Stimulated activated CD8-positive, alpha-beta memory T cell treated with anti-CD3 and anti-CD28 coated beads, Interleukin-7, amount 100 ng/mL, for 24 hours (primary cell): ENCODE measurements at places on chromosomes 4 and X.

DNA sequence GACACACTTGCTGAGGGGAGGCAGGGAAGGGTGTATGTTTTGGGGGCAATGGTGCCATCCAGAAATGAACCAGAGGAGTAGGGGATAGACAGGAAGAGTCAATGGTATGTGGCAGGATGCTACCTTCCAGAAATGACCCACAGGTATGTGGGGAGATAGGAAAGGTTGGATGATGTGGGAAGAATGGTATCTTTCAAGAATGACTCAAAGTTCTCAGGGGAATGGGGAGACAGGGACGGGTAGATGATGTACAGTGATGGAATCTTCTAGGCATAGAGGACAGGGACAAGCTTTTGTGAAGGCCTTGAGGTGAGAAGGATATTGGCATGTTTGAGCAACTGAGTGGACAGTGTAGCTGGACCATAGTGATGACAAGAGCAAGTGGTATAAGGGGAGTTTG, 64.9 kb downstream of the MAOA start:
- DNase-seq: no peak

- no peak for DNase-seq
These were observed 22.8 kb upstream of the NAT8L start for GRCh38 chr4:2036327-2036726.

DNA sequence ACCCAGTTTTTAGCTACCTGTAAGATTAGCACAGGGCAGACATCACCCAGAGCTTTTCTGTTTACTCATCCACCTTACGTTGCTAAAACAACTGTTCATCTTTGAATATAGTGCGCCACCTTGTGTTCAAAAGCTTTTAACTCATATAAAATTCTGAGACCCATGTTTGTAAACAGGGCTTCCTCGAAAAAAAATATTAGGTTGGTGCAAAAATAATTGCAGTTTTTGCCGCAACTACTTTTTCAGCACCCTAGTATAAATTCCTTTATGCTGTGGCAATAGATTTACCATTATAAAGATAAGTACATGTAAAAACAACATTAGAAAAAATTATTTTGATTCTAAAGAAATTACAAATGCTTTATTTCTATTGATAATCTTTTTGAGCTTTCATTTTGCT, 147.9 kb downstream of the LRBA start:
- no peak for DNase-seq

- no peak for DNase-seq
These were observed 60.6 kb downstream of the RPS6KA3 start for GRCh38 chrX:20205927-20206708.

GRCh38 chrX:33324099-33324498, 112.8 kb upstream of the DMD start:
- DNase-seq: no peak

- DNase-seq: no peak
These were observed 279.5 kb upstream of the EMCN start for GRCh38 chr4:100797356-100797755.

- DNase-seq: no peak
These were observed 31.8 kb downstream of the MSL3 start for GRCh38 chrX:11789809-11790208.

DNA sequence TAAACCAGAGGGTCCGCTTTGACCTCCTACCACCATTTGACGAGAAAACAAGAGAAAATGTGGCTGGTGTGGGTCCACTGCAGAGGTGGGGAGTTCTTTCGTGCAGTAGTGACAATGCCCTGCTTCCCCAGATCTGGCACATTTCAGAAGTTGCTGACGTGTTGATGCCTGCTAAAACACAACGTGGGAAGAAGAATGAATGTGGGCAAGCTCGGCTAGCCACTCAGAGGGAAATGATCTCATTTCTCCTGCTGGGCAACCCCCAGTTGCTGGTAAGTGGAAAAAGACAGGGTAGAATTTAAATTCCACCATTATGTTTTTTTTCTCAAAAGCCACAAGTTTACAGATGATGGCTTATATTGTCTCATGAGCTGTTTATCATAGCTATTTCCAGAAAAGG, 77.9 kb downstream of the LUZP4 start:
- DNase-seq: no peak

GRCh38 chr4:154720618-154721267, 23.1 kb upstream of the LRAT start:
- no peak for DNase-seq

DNA sequence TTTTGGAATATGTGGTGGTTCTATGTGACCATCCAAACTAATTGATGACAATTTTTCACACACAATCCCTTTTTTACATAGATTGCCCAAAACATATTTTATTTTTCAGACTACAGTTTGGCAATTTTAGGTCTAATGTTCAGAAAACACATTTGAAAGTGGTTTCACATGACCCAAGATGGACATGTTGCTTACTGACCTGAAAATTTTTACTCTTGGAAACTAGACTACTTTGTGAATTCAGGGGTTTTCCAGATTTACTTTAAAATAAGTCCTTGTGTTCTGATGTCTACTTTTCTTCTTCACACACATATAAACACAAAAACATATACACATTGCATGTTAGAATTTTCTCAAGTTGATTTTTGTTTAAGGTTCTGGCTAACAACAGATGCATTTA, 79.5 kb downstream of the HMGB2 start:
- no peak for DNase-seq

- no peak for DNase-seq
These were observed 72.6 kb downstream of the GC start for GRCh38 chr4:71711044-71711984.
